ENCODE measurements at places on chromosomes 13 and 19.

DNA sequence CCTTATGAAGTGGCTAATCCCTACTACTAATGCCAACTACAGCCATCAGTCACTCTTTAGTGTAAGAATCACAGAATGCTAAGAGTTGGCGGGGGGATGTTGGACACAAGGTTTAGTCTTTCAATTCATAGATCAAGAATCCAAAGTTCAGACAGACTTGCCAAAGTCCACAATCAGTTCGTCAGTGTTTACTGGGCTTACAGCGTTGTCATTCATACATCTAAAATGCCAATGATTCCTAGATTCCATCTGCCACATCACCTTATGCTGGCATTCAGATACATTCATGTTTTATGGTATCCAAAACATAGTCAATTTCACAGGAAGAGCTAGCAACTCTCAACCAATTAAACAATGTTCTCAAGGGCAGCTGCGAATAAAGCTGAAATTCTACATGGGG, 18.1 kb downstream of the RCBTB2 start:
- no peak for DNase-seq

GRCh38 chr19:6076675-6077463, 33.4 kb downstream of the RFX2 start:
- DNase-seq: no peak

DNA sequence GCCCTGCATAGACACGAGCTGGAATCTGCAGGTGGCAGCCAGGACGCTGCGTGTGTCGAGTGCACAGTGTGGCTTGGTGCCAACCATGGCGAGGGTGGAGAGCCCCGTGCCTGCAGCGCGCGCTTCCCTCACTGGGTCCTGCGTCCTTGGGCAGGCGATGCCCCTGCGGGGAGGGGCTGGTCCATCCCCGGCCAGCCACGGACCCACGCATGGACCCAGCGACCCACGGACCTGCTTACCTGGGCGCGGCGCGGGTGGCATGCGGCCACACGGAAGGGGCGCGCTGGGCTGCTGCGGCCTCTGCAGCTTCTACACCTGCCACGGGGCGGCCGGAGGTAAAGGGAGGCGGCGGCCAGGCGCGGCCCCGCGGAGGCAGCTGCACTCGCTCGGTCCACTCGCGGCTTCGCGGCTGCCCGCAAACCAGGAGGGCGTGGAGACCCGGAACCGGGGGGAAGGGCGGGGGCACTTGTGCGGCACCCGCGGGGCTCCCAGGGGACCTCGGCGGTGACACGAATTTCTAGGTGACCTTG, 569 bp upstream of the MCF2L start:
- no peak for DNase-seq

DNA sequence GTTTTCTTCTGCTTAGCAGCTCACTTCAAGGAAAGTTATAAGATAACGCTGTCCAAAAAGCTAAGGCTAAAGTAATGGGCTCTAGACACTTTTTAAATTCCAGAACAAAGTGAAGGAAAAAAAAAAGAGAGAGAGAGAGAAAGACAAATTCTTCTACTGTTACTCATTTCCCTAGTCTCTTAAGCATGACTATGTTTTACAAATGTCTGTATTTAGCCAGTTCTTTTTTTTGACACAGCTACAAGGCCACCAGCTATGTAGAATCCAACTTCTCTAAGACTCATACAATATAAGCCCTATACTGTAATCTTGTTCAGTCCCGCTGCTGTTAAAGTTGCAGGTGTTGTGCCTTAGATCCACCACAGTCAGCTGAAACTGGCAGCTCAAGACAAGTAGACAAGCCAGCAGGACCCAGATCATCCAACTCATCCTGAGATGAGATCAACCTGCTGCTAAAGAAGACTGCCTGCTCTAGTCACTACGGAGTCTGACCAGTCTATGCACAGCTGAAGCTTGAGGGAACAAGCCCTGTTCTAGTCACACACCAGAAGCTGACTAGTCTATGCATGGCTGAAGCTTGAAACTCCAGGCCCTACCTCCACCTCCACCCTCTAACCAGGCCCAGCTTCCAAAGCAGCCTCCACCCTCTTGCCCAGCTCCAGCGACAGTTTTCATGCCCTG, 10.3 kb upstream of the ZNF83 start:
- no peak for DNase-seq

GRCh38 chr19:19403373-19403901, 2.0 kb upstream of the GATAD2A start:
- DNase-seq: no peak

- peak; percentile 85 for DNase-seq
Measured at GRCh38 chr19:47273313-47274070, 1.2 kb upstream of the INAFM1 start.

- DNase-seq: no peak
Measured at GRCh38 chr13:28173793-28174192, 35.4 kb downstream of the PAN3 start.

GRCh38 chr13:95703576-95703975, 26.6 kb downstream of the DNAJC3 start:
- DNase-seq: no peak

DNA sequence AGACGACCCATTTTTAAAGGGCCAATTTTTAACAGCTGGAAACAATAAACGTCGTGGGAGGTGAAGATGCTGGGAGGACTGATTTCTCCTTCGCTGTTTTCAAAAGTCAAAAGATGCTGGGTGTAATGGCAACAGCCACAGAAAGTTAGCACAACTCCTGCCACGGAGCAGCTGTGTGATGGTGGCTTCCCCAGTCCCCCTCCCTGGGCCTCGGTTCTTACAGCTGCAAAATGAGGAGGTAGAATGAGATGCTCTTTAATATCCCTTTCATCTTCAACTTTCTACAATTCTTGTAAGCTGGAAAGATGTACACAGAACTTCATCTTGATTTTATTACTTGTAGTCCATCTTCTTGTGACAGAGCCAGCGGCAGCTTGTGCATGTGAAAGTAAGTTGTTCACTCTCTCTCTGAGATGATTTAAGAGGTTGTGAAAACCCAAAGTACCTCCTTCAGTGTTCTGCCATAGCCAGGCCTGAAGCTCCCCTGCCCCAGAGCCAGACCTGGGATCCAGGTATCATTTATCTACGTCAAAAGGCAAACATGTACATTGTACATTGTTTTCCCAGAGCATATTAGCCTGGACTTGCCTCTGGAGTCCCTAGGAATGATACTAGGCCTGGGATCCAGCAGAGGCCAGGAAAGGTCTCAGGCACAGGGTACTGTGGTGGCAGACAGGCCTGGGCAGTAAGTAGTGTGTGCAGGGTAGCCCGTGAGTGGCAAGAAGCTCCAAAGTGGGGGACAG, 3.4 kb upstream of the UBE2L5 start:
- no peak for DNase-seq

GRCh38 chr19:38975214-38975860, at the start of gene FBXO17:
FBXO17 (minus strand) TSS chr19:38975742; CDS start chr19:38950319, 25,423 bp downstream.
- peak; percentile 28 for DNase-seq

GRCh38 chr19:35596366-35596999, 10.5 kb downstream of the PMIS2 start:
- no peak for DNase-seq

DNA sequence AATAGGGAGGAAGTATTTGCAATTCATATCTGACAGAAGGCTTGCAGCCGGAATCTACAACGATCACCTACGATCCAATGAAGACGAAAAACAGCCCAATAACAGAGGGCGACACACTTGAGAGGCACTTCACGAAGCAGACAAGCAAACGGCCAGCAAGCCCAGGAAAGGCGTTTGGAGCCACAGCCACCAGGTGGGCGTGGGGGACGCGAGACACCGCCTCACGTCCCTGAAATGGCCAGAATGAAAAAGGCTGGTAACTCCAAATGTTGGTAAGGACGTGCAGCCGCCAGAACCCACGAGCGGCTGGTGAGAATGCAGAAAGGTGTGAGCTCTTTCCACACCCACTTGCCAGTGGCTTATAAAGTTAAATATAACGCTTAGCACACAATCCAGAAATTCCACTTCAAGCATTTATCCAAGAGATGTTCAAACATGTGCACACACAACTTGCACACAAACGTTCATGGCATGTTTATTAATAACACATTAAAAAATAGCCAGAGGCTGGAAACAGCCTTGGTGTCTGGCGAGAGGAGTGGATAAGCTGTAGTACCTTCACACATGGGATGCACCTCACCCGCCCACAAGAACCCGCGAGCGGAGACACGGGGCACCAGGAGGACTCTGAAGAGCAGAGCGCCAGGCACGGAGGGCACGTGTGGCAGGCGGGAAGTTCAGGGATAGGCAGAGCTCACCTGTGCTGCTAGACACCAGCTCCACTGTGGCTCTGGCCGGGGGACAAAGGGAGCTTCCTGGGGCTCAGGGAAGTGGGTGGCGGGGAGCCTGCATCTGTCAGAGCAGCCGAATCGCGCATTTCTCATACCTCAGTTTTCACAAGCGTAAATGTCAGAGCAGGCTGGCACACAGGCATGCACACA, 89.3 kb downstream of the SPACA7 start:
- DNase-seq: no peak

- DNase-seq: no peak
Measured at GRCh38 chr13:78046331-78046730, 127.7 kb upstream of the EDNRB start.

DNA sequence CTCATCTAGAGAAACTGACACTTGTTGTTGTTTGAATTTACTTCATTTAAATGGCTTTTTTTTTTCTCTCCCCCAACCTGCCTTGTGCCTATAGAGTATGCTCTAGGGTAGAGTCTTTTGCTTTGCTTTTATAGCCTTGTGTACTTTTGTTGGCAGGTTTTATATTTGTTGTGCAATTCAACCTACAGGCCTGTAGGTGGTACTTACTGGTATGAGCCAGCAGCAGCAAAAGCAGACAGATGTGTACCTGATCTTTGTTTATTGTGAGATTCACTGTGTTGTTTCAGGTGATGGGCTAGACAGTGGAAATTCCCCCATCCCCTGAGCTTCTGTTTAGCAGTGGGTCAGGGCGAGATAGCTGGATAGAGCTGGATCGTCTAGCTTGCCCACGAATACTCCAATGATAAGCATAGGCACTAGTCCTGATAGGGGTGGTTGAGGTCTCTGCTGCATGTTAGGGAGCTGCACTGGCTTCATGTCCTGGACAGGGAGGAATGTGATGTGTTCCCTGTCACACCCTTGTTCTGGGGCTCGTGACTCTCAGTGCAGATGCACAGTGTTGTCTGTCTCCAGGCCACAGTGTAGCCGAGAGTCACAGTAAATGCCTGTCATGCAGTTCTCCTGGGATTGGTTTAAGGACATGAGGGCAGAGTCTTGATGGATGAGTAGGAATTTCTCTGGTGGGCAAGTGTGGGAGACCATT, 21.3 kb downstream of the DNAJC3 start:
- DNase-seq: no peak

DNA sequence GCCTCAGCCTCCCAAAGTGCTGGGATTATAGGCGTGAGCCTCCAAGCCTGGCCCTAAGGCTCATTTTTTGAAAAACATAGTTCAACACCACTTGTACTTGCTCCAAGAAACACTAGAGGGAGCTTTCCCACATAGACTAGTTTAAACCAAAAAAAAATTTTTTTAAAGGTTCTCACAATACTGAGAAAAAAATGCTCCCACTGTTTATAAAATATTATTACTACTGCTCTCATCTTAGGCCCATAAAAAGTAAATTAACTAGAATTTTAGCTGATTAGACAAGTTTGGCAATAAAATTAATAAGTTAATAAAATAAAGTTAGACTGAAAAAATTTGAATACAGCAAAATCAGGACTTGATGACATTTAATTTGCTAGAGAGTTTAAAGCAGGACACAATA, 109.5 kb downstream of the TBC1D4 start:
- peak; percentile 47 for DNase-seq

- no peak for DNase-seq
Measured at GRCh38 chr19:47036097-47036651, 12.2 kb downstream of the TMEM160 start.

GRCh38 chr13:41458187-41458760, 924 bp downstream of the RGCC start:
- DNase-seq: no peak

GRCh38 chr19:45358213-45358792, 12.1 kb downstream of the ERCC2 start:
- no peak for DNase-seq

DNA sequence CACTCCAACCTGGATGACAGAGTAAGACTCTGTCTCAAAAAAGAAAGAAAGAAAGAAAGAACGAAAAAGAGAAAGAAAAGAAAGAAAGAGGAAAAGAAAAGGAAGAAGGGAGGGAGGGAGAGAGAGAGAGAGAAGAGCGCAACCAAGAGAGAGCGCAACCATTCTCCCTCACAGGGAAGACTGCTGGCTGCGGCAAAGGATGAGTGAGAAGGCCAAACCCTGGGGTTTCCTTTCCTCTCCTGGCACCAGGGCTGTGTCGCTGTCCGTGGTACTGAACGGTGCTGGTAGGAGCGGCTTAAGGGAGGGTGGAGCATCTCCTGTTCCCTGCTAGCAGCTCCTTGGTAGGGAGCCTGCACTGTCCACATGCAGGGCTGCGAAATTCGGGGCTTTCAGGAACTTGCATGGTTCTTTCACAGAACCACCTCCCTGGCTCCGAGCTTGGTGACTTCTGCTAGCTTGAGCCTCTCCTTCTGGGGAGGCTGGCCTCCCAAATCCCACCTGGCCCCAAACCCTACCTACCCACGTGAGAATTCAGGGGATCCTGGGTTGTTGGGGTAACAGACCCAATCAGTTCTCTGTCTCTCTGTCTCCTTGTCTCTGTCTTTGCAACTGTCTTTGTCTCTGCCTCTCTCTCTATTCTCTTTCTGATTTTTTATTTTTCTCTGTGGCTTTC, 51.1 kb upstream of the ZNRF4 start:
- peak; percentile 19 for DNase-seq

DNA sequence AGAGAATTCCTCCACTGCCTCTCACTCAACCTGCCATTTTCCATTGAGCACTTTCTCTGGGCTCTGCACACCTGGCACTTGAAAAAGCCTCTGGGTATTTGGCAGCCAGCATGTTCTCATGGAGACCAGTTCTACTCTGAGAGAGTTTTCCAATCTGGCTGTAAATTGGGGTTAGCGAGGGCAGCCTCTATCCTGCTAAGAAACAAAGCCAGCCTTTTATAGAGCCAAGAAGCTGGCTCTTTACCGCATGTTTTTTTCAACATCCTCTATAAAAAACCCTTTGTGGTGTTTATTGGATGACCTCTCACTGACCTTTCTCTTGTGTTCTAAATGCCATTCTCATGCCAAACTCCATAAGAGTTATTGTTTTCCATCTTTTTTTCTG, 52.6 kb upstream of the RCBTB2 start:
- peak; percentile 92 for DNase-seq

Measured in putamen (tissue), 1 donor.